ENCODE measurements at places on chromosomes 4 and X.
A peak's percentile ranks its signal among the peaks of the same experiment; 100 is the strongest.

DNA sequence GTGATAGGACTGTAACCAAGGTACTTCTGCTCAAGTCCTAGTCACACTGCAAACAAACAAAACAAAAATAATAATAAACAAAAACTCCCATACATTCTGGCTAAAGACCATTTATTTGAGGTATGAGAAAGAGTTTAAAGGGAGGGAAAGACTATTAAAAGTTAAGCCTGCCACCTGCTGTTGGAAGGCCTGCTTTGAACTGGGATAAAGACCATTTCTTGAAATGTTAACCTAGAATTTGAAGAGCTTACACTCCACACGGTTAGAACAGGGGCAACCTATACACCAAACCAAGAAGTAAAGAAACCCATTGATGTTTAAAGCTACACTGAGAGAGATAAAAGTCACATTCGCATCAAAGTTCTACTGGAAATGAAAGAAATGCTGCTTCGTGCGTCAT is 548.7 kb upstream of the DIPK2B start:
- no peak for DNase-seq

DNA sequence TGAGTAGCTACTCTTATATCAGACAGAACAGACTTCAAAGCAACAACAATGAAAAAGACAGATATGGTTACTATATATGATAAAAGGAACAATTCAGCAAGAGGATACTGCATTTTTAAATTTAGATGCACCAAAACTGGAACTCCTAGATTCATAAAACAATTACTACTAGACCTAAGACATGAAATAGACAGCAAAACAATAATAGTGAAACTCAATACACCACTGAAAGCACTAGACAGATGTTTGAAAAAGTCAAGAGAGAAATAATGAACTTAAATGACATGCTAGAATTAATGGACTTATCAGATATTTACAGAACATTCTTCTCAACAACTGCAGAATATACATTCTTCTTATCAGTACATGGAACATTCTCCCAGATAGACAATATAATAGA is 99.5 kb upstream of the ITM2A start:
- DNase-seq, result no peak

DNA sequence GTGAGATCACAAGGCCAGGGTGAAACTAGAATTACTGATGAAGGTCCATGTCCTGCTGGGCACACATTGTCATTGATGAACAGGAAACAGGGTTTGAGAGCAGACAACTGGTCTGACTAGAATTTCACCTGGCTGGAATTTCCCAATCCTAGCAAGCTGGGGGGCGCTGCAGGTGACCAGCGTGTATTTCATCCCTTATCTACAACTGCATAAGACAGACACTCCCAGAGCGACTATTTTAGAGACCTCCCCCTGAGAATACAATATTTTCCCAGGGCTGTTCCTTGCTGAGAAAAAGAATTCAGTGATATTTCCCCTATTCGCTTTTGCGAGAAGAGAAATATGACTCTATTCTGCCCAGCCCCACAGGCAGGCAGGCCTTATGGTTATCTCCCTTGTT is 432.6 kb upstream of the GALNT7 start:
- DNase-seq, result no peak

DNA sequence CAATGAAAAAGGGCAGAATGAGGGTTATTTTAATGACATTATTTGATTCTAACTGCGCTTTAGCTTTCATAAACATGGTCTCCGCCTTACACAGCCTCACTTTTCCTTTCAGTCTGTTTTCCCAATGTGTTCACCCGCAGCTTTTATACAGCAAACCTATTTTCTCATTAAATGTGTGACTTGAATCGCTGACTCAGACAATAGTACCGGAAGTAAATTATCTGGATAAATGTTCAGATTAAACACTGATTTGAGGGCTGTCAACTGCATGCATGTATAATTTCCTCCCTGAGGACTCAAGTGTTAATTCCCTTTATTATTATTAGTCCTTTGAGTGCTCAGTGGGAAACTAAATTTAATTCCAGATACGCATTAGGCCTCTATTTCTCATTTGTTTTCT is 117.3 kb downstream of the FAM133A start:
- no peak for DNase-seq

- DNase-seq, result no peak
These were observed 104.1 kb downstream of the ZAR1 start for GRCh38 chr4:48594180-48594579.

GRCh38 chr4:38889143-38889542 is 21.5 kb downstream of the FAM114A1 start:
- DNase-seq, result peak; percentile 84

GRCh38 chr4:61860376-61860775 is 660.2 kb downstream of the ADGRL3 start:
- DNase-seq, result no peak

All from inflammatory macrophage treated with lipopolysaccharide for 4 hours (primary cell).